Endothelial cell (in vitro differentiated cells): ENCODE measurements at places on chromosomes 2 and 18. TPM values are rescaled to one million over a fixed set of nuclear protein-coding genes. Genes with fewer than 3 reads are reported as not detected.

The TMEM18 gene
- total RNA-seq = 26.3 TPM

- no peak for DNase-seq
- H3K27me3 ChIP-seq = no peaks in the 10 kb centered on the region
- no peaks in the 10 kb centered on the region for H3K36me3 ChIP-seq
Observed at GRCh38 chr2:177708660-177709444, 316.3 kb downstream of the AGPS start.

DNA sequence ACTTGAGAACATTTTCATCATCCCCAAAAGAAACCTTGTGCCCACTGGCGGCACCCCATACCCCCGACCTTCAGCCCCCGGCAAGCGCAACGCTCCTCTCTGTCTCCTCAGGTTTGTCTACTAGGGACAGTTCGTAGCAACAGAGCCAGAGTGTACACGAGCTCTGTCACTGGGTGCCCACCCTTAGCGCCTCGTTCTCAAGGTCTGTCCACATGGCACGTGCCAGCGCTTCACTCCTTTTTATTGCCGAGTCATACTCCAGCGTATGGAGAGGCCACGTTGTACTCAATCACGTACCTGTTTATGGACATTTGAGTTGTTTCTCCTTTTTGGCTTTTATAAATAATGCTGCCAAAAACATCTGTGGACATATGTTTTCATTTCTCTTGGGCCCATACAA is 30.3 kb upstream of the GPC1 start:
- no peak overlapping the region for H3K4me3 ChIP-seq
- DNase-seq = no peak
- H3K36me3 ChIP-seq = no peaks in the 10 kb centered on the region
- H3K27me3 ChIP-seq = peaks cover under 1% of the 10 kb centered on the region

The TCF7L1 gene
- total RNA-seq = 83.8 TPM

- H3K4me1 ChIP-seq = peaks cover 8% of the 10 kb centered on the region
- H3K36me3 ChIP-seq = peaks cover 18% of the 10 kb centered on the region
Observed at GRCh38 chr2:239355724-239356123, 45.1 kb downstream of the HDAC4 start.

DNA sequence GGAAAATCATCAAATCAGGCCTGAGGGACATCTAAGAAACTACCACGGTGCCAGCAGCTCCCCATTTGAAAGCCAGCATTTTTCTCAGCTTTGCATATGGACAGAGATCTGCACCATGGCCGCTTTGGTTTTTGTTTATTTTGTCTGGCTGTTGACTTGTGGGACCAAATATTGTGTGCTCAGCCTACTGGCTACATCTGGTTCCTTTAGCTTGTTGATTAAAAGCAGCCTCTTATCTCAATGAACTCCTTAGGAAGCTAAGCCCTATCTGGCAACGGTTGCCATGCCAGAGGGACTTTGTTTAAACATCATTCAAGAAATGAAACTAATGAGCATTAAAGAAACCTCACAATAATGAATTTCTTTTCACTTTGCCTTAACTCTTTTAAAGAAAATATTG is 32.4 kb upstream of the CCDC150 start:
- H3K36me3 ChIP-seq = no peaks in the 10 kb centered on the region
- no peaks in the 10 kb centered on the region for H3K27me3 ChIP-seq
- H3K4me1 ChIP-seq = peaks cover under 1% of the 10 kb centered on the region
- H3K4me3 ChIP-seq = no peak overlapping the region
- DNase-seq = no peak
- no peak overlapping the region for H3K27ac ChIP-seq

DNA sequence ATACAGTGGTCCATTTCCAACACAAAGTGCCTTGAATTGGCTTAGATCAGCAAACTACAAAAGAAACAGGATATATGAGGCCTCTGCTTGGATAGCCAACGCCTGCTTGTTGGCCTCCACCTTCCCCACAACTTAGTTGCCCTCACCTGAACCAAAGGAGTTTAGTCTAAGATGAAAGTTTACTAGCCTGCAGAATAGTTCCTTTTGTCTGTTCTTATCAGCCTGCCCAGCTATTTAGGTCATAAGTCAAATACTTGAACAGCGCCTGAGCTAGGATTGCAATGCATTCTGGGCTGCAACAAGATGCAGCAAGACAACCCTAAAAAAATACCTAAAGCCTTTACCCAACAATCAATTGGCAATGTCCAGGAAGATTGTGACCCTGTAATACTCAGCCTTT is 13.1 kb upstream of the EPG5 start:
- no peaks in the 10 kb centered on the region for H3K36me3 ChIP-seq
- H3K4me3 ChIP-seq = no peak overlapping the region
- no peak for DNase-seq
- no peaks in the 10 kb centered on the region for H3K27me3 ChIP-seq
- no peak overlapping the region for H3K27ac ChIP-seq
- H3K4me1 ChIP-seq = peaks cover 10% of the 10 kb centered on the region

GRCh38 chr2:7480431-7480830 is 563.2 kb downstream of the RNF144A start:
- DNase-seq = no peak
- no peaks in the 10 kb centered on the region for H3K4me1 ChIP-seq
- no peaks in the 10 kb centered on the region for H3K36me3 ChIP-seq
- H3K4me3 ChIP-seq = no peak overlapping the region

The ABCG8 gene
- not detected for total RNA-seq

GRCh38 chr2:61720911-61721310 is 132.9 kb downstream of the FAM161A start:
- H3K27me3 ChIP-seq = no peaks in the 10 kb centered on the region
- DNase-seq = no peak
- no peak overlapping the region for H3K4me3 ChIP-seq
- no peaks in the 10 kb centered on the region for H3K4me1 ChIP-seq
- H3K36me3 ChIP-seq = no peaks in the 10 kb centered on the region

DNA sequence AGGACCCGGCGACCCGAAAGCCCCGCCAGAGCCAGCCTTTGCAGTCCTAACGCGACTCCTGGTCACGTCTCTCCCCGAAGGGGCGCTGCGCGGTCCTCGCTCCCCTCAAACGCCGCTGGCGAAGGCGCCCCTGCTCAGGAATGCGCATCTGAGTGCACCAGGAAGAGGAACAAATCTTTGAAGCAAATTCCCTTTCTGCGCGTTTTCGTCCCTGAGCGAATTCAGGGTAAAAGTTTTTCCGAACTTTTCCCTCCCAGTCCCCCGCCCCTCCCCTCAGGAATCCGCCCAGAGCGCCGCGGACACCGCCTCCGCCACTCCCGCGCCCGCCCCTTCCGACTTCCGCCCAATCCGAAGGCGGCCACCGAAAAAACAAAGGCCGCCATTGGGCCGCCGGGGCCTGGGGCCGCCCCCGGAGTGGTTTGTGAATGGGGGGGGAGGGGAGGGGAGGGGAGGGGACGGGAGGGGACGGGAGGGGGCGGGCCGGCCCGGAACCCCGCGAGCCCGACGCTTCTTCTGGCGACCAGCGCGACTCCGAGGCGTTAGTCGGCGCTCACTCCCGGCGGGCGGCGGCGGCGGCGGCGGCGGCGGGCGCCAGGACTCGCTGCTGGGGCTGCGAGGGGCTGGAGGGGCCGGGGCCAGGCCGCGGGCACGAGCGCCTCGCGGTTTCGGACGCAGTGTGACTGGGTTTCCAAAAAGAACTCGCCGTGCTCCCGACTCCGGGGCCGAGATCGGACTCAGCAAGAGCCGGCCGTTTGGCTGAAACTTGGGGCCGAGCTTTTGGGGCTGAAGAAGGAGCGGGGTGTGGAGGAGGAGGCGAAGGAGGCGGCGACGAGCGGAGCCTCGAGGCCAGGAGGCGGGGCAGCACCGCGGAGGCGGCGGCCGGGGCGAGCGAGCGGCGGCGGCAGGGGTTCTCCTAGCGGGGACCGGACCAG is at the start of gene FZD7:
TSS of gene FZD7 (plus strand) at position 539 of the 932 bp plus-strand sequence. CDS start 793 bp downstream, outside the sequence.
- H3K27ac ChIP-seq = peak within 1 kb of the TSS; percentile 99
- H3K4me3 ChIP-seq = peak within 1 kb of the TSS; percentile 98
- peaks cover 3% of the 10 kb centered on the region for H3K36me3 ChIP-seq
- DNase-seq = peak; percentile 94
- peaks cover 26% of the 10 kb centered on the region for H3K4me1 ChIP-seq

GRCh38 chr18:13221869-13222855 is 3.6 kb downstream of the LDLRAD4 start:
- peaks cover 6% of the 10 kb centered on the region for H3K36me3 ChIP-seq
- peak overlapping the region; percentile 22 for H3K4me3 ChIP-seq
- H3K27me3 ChIP-seq = peaks cover 3% of the 10 kb centered on the region

DNA sequence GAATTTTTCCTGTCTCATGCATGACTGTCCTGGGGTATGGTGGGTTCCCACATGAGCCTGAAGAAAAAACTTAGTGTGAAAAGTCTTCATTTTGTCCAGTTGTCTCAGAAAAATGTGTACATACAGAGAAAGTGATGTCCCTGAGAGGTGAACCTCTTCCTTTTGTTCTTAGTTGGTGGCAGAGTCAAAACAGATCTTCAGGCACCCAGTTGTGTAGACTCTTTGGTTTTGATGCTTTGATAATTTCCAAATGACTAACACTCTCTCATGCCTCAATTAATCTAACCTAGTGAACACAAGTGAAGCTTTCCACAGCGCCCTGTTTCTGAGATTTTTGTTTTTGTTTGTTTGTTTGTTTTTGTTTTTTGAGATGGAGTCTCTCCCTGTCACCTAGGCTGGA is 273.5 kb downstream of the PIK3C3 start:
- no peaks in the 10 kb centered on the region for H3K27me3 ChIP-seq
- H3K4me3 ChIP-seq = no peak overlapping the region
- H3K27ac ChIP-seq = no peak overlapping the region
- no peaks in the 10 kb centered on the region for H3K4me1 ChIP-seq
- H3K36me3 ChIP-seq = no peaks in the 10 kb centered on the region
- DNase-seq = no peak

DNA sequence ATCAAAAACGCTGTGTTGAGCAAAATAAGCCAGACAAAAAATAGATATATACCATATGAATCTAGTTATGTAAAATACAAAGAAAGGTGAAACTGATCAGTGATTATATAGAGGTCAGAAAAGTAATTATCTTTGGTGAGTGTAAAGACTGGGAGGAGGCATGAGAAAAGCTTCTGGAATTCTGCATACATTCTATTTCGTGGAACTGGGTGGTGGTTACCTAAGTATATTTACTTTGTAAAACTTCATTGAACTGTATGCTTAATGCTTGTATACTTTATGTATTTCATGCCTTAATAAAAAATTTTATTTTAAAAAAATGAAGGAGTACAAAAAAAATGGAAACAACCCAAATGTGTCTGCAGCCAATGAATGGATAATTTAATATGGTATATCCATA is 153.1 kb upstream of the ALPP start:
- H3K27ac ChIP-seq = no peak overlapping the region
- no peak for DNase-seq
- no peaks in the 10 kb centered on the region for H3K4me1 ChIP-seq

DNA sequence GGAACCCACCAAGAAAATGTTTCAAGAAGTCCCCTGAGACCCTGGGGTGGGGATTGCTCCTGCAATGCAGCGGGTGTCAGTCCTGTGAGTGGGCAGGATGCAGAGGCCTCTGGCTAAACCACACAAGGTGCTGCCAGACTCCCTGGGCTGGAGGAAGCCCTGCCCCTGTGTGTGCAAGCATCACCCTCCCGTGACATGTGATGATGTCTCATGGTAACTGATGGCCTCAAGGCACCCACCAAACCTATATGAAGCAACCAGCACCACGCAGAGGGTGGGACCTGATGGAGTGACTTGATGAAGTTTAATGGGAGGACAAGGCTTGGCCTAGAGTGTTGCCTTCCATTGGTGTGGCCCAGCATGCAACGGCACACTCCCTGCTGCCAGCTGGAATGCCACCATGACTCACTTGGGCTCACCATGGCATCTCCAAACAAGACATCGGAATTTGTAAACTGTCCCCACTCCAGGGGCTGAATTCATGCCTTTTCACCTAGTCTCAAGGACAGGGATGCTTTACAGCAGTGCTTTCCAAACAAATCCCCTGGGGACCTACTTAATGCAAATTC is 8.7 kb upstream of the SLC14A1 start:
- H3K4me3 ChIP-seq = no peak overlapping the region
- no peak for DNase-seq
- no peak overlapping the region for H3K27ac ChIP-seq
- H3K27me3 ChIP-seq = peaks cover 3% of the 10 kb centered on the region
- H3K4me1 ChIP-seq = no peaks in the 10 kb centered on the region
- peaks cover 4% of the 10 kb centered on the region for H3K36me3 ChIP-seq

GRCh38 chr2:179263446-179264367 is 925 bp downstream of the SESTD1 start:
- H3K4me1 ChIP-seq = peaks cover 10% of the 10 kb centered on the region
- peak overlapping the region; percentile 81 for H3K27ac ChIP-seq
- H3K4me3 ChIP-seq = peak overlapping the region; percentile 97
- peaks cover 3% of the 10 kb centered on the region for H3K36me3 ChIP-seq
